H54 (cell line): ENCODE measurements at places on chromosomes 6 and 20.

GRCh38 chr20:9392892-9393857, 121.2 kb upstream of the LAMP5 start:
- DNase-seq = peak; percentile 56

- DNase-seq = no peak
These were observed 24.1 kb upstream of the TRIM27 start for GRCh38 chr6:28947831-28948270.

- DNase-seq = no peak
These were observed 110.2 kb upstream of the CST7 start for GRCh38 chr20:24838546-24839535.

- no peak for DNase-seq
These were observed 15.3 kb upstream of the CDH4 start for GRCh38 chr20:61236713-61237112.

DNA sequence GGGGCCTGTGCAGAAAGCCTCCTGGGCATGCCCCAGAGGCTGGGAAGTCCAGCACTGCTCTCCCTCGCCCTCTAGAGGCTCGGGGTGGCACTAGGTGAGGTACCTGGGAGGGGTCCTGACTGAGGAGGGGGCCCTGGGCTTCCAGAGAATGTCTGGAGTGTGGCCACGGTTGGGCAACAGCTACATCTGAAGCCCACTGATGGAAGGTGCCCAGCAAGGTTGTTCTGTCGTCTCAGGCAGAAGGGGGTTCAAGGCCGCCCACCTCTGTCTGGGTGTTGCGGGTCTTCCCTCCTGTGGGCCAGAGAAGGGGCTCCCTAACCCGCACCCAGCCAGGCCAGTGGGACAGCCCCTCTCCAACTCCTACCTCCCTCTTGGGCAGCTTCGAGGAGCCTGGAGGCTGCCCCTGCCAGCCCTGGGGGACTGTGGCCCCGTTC, 11.4 kb upstream of the VEGFA start:
- DNase-seq = no peak

- DNase-seq = no peak
These were observed 9.3 kb downstream of the SERAC1 start for GRCh38 chr6:158158748-158159147.

DNA sequence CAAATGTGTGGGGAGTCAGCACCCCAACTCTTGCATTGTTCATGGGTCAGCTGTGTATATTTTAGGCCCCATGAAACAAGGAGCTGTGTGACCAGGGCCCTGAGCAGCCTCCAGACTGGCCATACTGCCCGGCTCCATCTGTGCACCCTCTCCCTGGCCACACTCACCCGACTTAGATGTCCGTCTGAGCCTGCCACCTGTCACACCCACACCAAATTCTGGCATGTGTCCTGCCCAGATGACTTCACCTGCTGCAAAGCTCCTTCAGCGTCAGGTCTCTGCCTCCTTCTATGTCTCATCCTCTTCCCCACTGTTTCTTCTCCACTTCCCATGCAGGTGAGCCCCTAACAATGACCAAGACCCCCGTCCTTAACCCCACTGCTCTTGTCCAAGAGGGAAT, 88.1 kb upstream of the THBS2 start:
- no peak for DNase-seq

- no peak for DNase-seq
These were observed 657.5 kb downstream of the RFPL4B start for GRCh38 chr6:113004470-113005270.

DNA sequence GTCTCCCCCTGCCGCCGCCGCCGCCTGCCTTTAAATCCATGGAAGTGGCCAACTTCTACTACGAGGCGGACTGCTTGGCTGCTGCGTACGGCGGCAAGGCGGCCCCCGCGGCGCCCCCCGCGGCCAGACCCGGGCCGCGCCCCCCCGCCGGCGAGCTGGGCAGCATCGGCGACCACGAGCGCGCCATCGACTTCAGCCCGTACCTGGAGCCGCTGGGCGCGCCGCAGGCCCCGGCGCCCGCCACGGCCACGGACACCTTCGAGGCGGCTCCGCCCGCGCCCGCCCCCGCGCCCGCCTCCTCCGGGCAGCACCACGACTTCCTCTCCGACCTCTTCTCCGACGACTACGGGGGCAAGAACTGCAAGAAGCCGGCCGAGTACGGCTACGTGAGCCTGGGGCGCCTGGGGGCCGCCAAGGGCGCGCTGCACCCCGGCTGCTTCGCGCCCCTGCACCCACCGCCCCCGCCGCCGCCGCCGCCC, 474 bp downstream of the CEBPB start:
- DNase-seq = no peak

GRCh38 chr6:136677822-136678221, 114.5 kb downstream of the MAP3K5 start:
- DNase-seq = no peak

DNA sequence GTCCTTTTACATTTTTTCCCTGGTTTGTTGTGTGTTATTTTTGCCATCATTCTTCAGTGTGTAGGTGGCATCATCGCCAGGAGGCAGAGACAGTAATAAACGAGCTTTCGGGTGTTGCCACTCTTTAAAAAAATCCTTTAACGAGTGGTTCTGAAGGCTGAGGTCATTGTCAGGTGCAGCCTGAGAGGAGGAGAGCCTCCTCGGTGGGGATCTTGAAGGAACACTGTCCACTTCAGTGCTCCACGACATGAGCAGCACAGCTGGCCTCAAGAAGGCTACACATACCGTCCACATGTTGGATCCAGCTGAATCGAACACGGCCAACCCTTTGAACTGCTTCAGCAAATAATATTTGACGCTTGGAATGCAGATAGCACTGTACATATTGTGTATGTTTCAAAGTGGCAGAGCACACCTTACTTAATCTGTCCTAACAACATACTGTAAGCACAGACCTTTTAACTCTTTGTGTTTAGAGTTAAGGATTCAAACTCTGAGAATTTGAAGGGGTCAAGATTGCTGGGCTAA, 48.0 kb upstream of the FOXQ1 start:
- no peak for DNase-seq

DNA sequence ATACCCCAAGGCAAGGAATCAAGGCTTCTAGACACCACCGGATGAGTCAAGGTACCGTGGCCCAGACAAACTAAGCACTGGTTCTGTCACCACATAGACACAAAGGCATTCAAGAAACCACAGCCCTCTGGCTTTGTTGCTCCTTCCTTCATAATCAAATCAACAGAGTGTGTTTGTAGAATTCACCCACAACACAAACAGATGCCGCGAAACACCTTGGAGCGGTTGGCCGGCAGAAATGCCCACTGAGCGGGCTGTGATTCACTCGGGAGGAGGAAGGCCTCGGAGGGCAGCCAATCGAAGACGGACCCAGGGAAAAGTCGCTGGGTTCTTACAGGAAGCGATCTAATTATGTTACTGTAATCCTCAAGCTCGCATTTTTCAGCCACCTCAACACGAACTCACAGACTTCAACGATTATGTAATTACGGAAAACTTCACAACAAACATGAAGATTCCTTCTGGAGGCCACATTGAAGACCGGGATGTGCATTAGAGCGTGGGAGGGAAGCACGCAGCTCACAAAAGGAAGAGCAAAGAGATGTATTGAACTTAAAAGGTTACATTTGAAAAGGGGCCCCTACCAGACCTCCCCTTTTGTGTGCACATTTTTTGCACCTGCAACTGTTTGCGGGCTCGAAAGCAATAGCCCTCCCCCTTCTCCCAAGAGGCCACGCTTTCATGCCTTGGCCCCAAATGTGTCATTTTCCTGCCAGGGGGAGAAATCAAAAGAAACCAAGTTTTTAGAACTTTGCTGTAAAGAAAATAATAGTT, 184.7 kb upstream of the PREP start:
- DNase-seq = no peak

- no peak for DNase-seq
These were observed 754 bp downstream of the HDDC2 start for GRCh38 chr6:125300992-125301434.

- no peak for DNase-seq
These were observed 231.8 kb downstream of the SOD2 start for GRCh38 chr6:159461266-159461665.

GRCh38 chr6:150492941-150493340, 106.7 kb upstream of the PLEKHG1 start:
- peak; percentile 34 for DNase-seq

GRCh38 chr6:24426729-24427446, 24.2 kb downstream of the MRS2 start:
- DNase-seq = no peak

GRCh38 chr6:4412488-4412887, 277.1 kb upstream of the ECI2 start:
- no peak for DNase-seq

DNA sequence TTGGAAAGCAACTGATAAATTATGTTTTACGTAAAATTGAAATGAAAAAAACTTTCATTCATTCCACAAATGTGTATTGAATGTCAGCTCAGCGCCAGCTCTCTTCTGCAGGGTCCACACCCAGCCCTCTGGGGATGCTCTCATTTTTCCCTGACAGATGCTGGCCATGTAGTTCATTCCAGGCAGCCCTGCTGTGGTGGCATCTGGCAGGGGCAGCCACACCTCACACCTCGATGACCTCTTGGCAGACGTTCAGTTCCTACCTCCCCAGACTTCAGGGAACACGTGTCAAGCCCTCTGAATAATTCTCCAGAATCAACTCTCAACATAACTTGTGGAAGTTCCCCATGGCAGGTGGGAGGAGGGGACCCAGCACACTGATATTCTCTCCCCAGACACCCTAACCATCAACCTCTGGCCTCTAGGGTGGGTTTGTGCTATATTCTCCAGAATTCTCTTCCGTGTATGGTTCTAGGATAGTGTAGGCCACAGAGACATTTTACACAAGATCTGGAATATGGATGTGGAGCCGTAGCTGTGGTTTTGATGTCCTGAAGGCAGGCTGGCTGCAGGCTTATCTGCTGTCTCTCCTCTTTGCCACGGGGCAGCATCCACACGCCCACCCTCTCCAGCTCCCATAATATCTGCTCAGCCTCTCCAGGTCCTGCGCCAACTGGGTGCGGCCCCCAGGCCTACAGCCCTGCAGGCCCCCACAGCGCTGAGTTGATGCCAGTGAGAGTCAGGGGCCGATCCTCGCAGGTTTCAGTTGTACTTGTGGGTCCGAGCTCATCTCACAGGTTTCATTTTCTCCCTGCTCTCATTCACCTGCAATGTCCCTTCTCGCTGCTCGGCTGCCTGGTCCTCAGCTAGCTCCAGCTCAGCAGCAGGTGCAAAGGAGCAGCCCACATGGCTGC, 175.8 kb upstream of the ARID1B start:
- DNase-seq = no peak

- DNase-seq = peak; percentile 30
These were observed 175.9 kb downstream of the SOX4 start for GRCh38 chr6:21769405-21769861.

GRCh38 chr20:32302507-32302872, 25.0 kb downstream of the KIF3B start:
- DNase-seq = no peak

DNA sequence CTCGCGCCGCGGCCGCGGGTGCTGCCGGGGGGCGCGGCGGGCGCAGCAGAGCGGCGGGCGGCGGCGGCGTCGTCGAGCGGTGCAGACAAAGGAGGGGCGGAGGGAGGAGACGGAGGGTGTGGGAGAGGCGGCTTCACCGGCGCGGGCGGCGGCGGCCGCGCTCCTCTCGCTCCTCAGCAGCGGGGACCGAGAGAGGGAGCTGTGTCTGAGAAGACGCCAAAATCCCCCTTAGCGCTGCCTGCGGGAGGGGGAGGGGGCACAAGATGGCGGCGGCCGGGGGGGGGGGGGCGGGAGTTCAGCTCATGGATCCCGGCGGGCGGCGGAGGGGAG, 296 bp downstream of the ADNP start:
- DNase-seq = no peak

DNA sequence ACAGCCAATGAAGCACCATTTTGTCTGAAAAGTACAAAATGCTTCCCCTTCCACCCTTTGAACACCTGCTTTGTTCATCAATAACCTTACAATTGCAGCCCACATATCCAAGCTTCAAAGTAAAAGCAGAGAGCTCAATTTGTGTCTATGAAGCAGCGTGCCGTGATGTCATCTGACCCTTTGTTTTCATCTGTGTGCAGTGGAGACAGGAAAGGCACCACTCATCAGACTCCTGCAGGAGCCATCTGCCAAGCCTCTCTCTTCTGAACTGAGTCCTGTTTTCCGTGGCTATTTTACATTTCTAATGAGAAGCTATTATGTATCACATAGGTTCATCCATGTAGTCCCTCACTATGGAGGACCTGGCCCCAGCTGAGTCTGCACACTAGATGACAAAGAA, 7.5 kb upstream of the LY86 start:
- DNase-seq = no peak

- DNase-seq = no peak
These were observed 10.9 kb upstream of the MRS2 start for GRCh38 chr6:24391756-24392405.

GRCh38 chr6:24957199-24957598, 21.4 kb upstream of the RIPOR2 start:
- DNase-seq = no peak

- DNase-seq = no peak
These were observed 231.9 kb downstream of the DLL1 start for GRCh38 chr6:170058878-170059485.

DNA sequence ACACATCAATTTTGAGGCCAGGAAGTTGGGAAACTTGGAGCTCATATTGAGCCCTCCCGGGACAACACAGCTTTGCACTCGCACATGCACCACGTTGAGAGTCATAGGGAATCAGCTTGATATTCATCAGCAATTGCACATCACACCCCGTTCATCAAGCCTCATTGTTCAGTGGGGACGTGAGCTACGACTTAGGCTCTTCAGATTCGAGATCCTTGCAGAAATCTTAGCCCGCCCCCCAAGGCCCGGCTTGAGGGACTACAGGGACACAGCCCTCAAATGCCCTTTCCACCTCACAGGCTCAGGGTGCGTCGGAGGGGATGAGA, 93.0 kb upstream of the MAFB start:
- no peak for DNase-seq

- no peak for DNase-seq
These were observed 174.0 kb upstream of the AFDN start for GRCh38 chr6:167652701-167653095.

DNA sequence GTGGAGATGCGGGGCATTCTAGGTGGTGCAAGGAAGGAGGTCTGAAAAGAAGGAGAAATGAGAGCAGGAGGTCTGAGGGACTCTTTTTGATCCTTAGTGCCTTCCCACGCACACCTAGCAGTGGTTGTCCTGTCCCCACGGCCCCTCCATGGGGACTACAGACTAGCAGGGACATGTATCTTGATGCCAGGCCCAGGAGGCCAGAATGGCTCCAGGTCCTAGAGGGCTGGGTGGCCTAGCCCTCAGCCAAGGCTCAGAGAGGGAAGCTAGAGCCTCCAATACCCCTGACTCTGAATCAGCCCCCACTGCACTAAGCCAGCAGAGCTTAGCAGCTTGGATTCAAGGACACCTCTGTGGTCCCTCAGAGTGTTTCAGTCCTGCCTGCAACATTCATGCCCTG, 16.7 kb upstream of the BLCAP start:
- DNase-seq = no peak
